ENCODE measurements at places on chromosomes 3 and 15. TPM values are rescaled to one million over a fixed set of nuclear protein-coding genes. Genes with fewer than 3 reads are reported as not detected.

ADAMTS7 gene
- 14.3 TPM for total RNA-seq

DNA sequence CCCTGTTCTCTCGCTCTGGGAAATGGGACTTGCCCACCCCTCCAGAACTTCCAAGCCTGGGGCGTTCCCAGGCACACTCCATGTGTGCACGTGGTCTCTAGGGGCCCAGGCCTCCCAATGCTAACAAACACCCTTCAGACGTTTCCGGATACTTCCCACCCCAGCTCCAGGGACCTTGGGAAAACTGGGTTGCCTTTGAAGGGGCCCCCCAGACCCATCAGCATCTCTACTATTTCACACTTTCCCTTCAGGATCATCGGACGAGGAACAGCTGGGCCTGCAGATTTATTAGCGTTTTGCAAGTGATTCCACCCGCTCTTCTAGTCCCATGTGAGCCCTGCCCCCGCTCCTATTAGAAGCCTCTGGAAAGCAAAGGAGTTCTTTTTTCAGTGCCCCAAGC, 63.2 kb downstream of the MAGEF1 start:
- no peak for DNase-seq

- no peak for DNase-seq
Measured at GRCh38 chr15:79357566-79357965, 46.7 kb downstream of the TMED3 start.

DNA sequence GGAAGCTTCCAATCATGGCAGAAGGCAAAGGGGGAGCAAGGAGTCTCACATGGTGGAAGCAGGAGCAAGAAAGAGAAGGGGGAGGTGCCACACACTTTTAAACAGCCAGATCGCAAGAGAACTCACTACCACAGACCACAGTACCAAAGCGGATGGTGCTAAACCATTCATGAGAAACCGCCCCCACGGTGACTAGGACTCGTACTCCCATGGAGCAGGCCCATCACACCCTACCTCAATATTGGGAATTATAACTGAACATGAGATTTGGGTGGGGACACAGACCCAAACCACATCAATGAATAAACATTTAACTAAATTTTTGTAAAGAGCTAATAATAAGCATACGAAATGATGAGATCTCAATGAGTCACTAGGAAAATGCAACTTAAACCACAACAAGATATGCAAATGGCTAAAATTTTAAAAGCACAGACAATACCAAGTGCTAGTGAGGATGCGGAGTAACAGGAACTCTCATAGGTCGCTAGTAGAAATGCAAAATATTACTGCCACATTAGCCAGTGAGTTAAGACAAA, 10.0 kb downstream of the MRPS25 start:
- no peak for DNase-seq

- no peak for DNase-seq
Measured at GRCh38 chr3:71718072-71718471, 7.1 kb downstream of the EIF4E3 start.

DNA sequence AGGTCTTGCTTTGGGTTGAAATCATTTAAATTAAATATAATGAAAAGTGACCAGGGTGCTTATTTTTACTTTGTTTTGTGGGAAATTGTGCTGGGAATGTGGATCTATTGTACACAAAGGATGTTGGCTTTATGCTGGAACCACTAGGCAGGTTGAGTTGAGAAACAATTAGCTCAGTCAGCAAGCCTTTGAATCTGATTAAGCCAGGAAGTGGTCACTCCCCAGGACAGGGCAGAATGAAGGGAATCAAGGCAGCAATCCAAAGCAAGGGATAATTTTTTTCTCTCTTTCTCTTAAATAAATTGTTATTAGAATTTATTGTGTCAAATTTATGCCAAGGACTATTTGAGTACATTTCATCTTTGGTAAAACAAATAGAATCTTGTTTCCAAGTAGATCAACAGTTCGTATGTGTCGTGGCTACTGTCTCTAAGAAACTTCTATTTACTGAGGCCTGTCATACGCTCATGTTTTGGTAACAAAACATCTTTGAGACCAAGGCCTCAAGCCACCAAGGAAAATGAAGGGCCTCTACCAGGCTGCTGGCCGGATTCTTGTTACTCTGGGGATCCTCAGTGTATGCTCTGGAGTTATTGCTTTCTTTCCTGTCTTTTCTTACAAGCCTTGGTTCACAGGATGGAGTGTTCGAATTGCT, at the start of gene TMEM212:
Gene TMEM212, plus strand, starts transcription at position 486 of the 655 bp plus-strand sequence. Its CDS starts 35 bp downstream, at position 521.
- DNase-seq = no peak

DNA sequence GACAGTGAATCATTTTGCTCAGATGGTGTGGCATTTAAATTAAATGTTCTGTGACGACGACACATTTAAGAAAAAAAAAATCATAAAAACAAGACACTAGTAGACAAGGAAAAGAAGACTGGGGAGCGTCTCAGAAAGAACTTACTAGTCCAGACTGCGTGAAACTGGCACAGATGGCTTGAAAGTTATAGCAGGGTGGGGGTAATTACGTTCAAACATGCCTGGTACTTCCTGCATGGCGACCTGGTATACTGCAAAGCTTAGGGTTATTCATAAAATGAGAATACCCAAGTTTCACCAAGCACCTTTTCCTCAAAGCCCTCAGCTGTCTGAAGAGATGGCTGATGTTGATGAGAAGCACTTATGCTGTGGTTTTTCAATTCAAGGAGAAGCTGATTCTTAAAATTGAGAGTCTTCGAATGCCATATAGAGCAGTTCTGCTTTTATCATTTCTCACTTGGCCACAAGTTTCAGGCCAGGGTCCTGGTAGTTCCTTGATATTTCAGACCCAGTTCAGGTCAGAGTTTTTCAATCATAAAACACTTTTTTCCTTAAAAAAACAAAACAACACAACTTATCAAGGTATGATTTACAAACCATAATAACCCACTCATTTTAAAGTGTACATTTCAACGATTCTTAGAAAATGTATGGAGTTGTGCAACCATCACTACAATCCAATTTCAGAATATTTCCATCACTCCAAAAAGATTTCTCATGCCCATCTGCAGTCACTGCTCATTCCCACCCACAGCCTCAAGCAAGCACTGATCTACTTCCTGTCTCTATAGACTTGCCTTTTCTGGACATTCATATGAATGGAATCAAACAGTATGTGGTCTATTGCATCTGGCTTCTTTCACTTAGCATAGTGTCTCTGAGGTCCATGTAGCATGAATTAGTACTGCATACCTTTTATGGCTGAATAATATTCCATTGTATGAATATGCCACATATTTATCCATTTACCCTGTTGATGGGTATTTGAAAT, 24.7 kb downstream of the PCOLCE2 start:
- DNase-seq = no peak

GRCh38 chr3:194560047-194560446, 73.2 kb downstream of the TMEM44 start:
- no peak for DNase-seq
